ENCODE measurements at places on chromosomes 13 and 19. TPM values are rescaled to one million over a fixed set of nuclear protein-coding genes. Genes with fewer than 3 reads are reported as not detected.

Gene PPP1R12C
- total RNA-seq, result 29.8 TPM

DNA sequence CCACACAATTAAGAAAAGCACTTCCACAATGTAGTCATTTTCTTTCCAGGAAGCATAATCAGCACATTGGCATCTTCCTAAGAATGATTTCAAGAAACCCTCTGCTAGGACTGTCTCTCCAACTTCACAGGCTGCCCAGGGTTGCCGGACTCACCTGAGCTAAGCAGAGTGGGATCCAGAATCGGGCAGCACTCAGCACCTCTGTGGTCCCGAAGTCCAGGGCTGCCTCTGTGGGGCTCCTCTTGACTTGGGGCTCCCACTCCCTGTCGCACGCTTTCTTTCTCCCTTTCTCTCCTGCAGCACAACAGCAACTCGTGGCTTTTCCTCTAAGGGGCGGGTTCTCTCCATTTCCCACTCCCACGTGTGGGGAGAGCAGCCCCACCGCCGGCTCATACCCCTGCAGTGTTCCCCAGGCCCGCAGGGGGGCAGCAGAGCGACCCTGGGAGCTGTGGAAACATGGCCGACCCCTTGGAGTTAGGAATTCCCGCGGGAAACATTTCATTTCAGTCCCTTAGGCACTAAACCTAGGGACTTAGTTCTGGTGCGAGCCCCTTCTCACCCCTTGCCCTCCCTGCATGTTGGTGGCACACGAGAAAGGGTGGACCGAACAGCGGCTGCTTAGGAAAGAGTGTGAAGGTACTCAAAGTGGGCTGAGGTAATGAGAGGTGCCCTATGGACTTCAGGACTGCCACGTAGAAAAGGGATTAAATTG, at the start of gene TMEM272:
TSS of gene TMEM272 (minus strand) at position 316 of the 712 bp plus-strand sequence. CDS start 6,647 bp downstream, outside the sequence.
- DNase-seq, result no peak

Gene PRODH2
- not detected for total RNA-seq

DNA sequence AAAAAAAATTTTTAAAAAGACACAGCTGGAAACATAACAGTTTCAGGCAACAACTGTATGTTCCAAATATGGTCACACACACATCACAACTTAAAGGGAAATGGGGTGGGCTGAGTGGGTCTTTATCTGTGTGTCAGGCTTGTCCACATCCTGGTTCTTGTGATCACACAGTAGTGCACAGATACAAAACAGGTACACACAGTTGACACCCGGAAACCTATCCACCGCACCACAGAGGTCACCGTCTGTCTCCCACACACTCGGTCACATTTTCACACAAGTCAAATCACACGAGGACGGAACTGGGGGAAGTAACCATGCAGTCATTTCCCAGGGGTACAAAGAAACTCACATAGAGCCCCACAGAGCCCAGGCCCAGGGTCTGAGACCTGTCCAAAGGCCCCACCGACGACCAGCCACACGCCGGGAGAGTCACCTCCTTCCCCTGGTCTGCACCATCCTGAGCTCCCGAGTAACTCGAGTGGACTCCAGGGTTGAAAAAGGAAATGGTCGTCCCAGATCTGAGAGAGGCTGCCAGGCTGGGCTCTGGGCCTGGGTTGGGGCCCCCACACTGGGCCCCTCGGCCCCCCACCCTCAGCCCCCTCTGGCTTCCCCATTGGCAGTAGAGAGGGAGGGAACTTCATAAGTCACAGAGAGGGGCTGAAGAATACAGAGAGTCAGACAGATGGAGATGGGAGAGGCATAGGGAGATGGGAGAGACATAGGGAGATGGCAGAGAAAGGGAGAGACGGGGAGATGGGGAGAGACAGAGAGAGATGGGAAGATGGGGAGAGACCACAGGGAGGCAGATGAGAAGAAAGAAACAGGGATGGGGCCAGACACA, 1.3 kb upstream of the PPAN start:
- no peak for DNase-seq

Gene MIR17HG
- total RNA-seq, result 5.7 TPM

- DNase-seq, result no peak
Observed at GRCh38 chr19:43639519-43640423, at the start of gene CADM4. Gene CADM4 (minus strand): TSS chr19:43639850. CDS start chr19:43639790, 60 bp downstream.
